Foreskin keratinocyte (primary cell): ENCODE measurements at places on chromosomes 5 and 9. TPM values are rescaled to one million over a fixed set of nuclear protein-coding genes. Genes with fewer than 3 reads are reported as not detected.

Gene LVRN
- 0.07 TPM in 1 of 2 replicates, not detected in the other for total RNA-seq

Gene PCDHGB3
- 0.07 TPM in 1 of 2 replicates, not detected in the other for total RNA-seq

Gene TMC1
- not detected in 2 replicates for total RNA-seq

Gene SAXO1
- total RNA-seq, result not detected in 2 replicates

Gene GFI1B
- total RNA-seq, result not detected in 2 replicates

Gene TDRD7
- 16.7 and 16.9 TPM in 2 replicates for total RNA-seq

Gene LTC4S
- total RNA-seq, result 0.60 and 0.71 TPM in 2 replicates

Gene PCDHGB5
- 0.99 and 3.1 TPM in 2 replicates for total RNA-seq

Gene ADGRV1
- 0.03 and 0.04 TPM in 2 replicates for total RNA-seq

Gene SHOC1
- 0.03 and 0.04 TPM in 2 replicates for total RNA-seq

Gene CYLC2
- not detected in 2 replicates for total RNA-seq

Gene FUT7
- total RNA-seq, result not detected in 2 replicates

Gene TICAM2
- 1.2 and 1.4 TPM in 2 replicates for total RNA-seq

Gene IL13
- not detected in 2 replicates for total RNA-seq

Gene GGTA1
- not detected in 2 replicates for total RNA-seq

Gene ABO
- total RNA-seq, result not detected in 2 replicates

Gene SOX30
- 0.04 TPM in 1 of 2 replicates, not detected in the other for total RNA-seq

Gene ADGRD2
- 0.07 TPM in 1 of 2 replicates, not detected in the other for total RNA-seq

Gene GALNT12
- 0.34 and 0.81 TPM in 2 replicates for total RNA-seq

Gene NDUFAF2
- 57.5 and 67.8 TPM in 2 replicates for total RNA-seq

Gene ADRB2
- 20.4 and 36.9 TPM in 2 replicates for total RNA-seq

Gene PCDHA13
- total RNA-seq, result 0.03 and 0.04 TPM in 2 replicates

Gene ST8SIA4
- 0.63 and 0.92 TPM in 2 replicates for total RNA-seq

Gene SPATA31E1
- total RNA-seq, result not detected in 2 replicates
